ENCODE measurements at places on chromosomes 1 and 21.

DNA sequence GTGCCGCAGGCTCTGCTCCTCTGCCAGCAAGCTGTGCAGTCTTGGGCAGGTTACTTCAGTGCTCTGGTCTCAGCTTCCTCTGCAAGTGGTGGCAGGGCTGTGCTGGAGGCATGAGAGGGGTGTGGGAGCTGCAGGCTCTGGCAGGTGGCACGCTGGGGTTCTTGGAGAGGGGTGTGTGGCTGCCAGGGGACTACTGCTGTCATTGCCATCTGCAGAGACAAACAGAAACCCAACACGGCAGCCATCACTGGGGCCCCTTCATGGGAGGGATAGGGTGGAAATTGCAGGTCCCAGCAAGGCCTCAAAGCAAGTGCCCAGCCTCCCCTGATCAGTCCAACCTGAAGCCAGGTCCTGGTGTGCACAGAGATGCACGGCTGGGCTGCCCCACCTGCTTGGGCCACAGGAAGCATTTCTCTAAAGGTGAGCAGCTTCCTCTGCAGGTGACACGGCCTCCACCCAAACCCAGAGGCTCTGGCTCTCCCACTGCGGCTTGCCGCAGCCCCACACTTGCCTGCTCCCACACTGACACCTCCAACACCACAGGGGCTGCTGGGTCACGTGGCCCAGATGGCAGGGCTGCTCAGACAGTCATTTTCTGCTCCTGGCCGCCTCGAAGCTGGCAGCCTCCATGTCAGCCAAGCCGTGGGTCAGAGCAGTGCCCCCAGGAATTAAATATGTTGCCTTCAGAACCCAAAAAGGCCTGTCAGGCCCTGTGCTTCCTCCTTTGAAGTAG lies 4.1 kb upstream of the COL6A2 start:
- no peak for DNase-seq

DNA sequence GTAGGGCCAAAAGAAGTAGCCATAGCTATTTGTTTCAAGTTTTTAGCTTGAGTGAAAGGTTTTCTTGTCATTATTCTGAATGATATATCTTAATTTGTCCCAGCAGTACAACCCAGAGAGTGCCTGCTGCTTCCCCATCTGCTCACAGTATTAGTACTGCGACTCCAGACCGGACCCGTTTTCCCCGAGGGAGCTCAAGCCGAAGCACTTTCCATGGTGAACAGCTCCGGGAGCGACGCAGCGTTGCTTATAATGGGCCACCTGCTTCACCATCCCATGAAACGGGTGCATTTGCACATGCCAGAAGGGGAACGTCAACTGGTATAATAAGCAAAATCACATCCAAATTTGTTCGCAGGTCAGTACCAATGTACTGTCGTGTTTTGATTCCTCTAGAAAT lies 37.2 kb upstream of the C1orf115 start:
- DNase-seq: no peak

- DNase-seq: no peak
Observed at GRCh38 chr1:224802617-224803016, 126.9 kb upstream of the DNAH14 start.

DNA sequence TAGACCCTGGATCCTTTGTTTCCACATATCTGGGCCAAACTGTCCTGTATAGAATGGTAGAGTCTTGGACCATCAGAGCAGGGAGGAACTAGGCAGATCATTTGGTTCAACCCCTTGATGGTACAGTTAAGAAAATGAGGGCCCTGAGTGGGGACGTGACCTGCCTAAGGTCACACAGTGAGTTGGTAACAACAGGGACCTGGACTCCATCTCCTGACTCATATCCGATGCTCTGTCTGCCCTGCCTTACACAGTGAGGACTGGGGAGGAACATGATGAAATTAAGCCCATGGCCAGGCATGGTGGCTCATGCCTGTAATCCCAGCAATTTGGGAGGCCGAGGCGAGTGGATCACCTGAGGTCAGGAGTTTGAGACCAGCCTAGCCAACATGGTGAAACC lies 440.2 kb downstream of the PTPRU start:
- DNase-seq: no peak

DNA sequence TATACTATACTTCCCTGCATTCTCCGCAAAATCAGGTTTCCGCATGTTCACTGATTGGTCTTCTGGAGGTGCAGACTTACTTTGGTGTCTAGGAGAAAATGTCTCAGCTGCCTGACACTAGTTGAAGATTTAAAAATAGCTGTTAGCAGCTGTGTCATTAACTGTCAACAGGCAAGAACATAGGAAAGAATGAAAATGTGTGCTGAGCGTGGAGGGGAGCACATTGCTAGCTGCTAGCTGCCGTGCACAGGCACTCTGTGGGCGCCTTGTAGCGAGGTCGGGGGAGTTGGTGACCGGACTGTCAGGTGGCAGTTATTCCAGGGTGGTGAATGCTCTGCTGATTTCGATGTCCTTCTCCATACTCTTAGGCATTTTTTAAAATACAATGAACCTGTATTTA lies 5.2 kb downstream of the FAAH start:
- DNase-seq: no peak

GRCh38 chr1:119275145-119276134 lies 93.1 kb upstream of the HAO2 start:
- no peak for DNase-seq

DNA sequence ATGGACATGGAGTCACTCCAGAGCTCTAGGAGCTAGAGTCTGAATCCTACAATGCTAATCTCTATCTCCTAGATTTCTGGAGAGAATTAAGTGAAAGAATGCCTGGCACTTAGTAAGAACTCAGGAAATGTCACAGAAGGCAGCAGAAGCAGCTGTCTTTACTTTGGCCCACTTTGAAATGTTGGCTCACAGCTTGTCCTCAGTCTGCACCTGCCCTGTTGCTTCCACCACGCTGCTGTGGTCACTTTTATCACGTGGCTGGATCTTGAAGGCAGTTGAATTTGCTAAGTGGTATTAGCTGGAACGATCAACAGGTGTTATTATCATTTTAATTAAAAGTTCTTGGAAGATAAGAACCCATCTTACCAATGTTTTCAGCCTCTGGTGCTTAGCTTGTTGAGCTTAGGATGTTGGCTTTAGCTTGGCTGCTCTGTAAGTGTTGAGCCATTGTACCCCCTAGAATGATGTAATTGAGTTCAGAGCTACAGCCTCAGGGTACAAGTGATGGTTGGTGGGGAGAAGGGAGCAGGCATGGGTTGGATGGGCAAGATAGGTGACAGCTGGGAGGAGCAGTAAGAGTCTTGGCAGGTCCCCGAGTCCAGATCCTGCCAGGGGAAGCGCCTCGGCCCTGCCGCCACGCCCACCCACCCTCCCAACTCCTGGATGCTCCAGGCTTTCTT lies 41.9 kb upstream of the EPS8L3 start:
- DNase-seq: no peak

GRCh38 chr1:110272045-110272444 lies 61.9 kb downstream of the KCNC4 start:
- no peak for DNase-seq

- DNase-seq: peak; percentile 8
Observed at GRCh38 chr1:223364685-223365382, 858 bp upstream of the SUSD4 start.

DNA sequence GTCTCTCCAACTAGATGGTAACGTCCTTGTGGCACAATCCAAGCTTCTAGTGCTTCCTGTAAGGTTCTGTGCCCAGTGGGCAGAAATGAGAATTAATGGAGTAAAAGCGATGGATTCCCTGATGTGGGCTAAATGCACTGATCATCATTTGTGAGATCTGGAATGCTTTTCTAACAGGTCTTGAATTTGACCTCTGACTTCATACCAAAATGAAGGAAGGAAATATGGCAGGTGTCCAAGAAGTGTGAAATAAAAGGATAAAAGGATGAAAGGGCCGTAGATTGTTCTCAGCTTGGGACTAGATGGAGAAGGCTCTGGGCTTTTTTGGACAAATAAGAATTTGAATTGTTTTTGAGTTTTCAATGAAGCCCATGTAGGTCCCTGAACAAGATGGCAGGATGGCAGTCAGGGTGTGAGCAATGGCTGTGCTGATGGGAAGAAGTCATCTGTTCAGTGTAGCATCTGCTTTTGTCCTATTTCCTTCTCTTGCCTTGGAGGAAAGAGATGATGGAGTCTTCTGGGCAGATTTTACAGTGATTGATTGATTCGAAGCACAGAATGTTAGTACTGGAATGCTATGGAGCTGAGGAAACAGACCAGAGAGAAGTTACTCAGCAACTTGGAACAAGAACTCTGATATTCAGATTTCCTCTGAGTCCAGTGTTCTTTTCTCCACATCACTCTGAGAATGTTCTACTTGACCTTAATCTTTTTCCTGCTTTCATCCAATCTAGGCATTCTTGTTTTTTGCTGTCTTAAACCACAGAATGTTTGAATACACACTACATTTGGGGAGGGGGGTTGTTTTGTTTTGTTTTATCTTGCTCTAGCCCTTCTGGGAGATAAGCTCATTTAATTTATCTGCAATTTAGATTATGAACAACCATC lies 286.0 kb downstream of the HLX start:
- no peak for DNase-seq

GRCh38 chr1:96096613-96097321 lies 624.8 kb upstream of the PTBP2 start:
- DNase-seq: no peak

- no peak for DNase-seq
Observed at GRCh38 chr1:235511470-235512240, 7.4 kb upstream of the B3GALNT2 start.

GRCh38 chr1:73778471-73778870 lies 419.5 kb downstream of the LRRIQ3 start:
- DNase-seq: no peak

DNA sequence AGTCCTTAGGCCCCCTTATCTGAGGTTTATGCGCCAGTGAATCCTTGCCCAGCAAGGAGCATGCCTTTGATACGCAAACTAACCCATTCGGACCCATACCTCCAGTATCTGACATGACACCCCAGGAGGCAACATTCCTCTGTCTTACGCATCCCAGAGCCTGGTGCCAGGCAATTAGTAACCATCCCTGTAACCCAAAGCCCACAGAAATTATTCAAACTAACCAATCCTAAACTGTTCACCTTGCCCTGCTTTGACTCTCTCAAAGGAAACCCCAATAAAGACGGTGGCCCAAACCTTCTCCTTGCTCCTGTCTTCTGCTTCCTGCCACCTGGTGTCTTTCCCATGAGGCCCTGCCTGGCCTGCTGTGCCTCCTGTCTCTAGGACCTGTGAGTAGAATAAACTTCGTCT lies 36.4 kb downstream of the ZNF496 start:
- no peak for DNase-seq

DNA sequence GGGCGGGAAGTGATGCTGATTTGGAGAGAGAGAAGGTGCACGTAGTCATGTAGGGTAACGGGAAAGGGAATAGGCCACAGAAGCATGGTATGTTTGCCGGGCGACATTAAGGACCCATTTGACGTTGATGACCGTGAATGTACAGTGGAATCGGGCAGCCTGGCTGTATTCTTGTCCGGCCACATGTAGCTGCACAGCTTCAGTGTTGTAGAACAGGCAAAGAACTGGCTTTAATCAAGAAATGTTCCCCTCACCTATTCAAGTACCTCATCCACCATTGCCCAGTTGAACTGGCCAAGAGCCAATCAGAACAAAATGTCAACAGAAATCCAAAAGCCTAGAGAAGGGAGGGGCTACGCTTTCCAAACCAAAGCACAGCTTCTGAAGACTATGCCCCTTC lies 104.8 kb downstream of the DHRS3 start:
- no peak for DNase-seq

- DNase-seq: no peak
Observed at GRCh38 chr1:39268112-39268581, 63.7 kb downstream of the MACF1 start.

DNA sequence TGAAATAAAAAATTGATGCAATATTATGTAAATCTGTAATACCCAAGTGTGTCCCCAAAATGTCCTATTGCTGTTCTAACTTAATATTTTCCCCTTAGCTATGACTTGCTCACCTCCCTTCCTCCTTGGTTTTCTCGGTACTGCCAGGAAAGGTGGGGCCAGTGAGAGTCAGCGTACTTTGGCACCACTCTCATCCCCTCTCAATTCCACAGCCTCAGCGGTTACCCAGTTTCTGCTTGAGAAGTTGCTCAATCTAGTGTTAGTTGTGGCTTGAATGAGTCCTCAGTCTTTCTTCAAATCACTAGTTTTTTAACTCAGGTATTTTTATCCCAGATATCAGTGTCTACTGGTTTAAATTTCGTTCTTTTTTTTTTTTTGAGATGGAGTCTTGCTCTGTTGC lies 32.3 kb downstream of the BCAS2 start:
- DNase-seq: no peak

- DNase-seq: no peak
Observed at GRCh38 chr21:34911360-34911759, 137.7 kb downstream of the RUNX1 start.

DNA sequence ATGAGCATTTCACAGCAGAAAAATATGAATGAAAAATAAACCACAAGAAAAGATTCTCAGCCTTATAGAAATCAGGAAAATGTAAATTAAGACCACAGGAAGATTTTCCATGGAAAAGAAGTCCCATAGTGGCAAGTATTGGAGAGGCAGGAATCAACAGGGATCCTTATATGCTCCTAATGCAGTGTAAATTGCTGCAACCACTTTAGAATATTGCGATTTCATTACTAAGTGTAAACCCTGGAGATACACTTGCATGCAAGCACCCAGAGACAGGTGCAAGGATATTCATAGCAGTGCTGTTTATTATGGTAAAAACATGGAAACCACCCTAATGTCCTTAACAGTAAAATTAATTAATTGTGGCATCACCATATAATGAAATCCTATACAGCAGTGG lies 10.6 kb upstream of the LRP8 start:
- no peak for DNase-seq

- DNase-seq: no peak
Observed at GRCh38 chr21:28427394-28428022, 565.2 kb downstream of the LTN1 start.

DNA sequence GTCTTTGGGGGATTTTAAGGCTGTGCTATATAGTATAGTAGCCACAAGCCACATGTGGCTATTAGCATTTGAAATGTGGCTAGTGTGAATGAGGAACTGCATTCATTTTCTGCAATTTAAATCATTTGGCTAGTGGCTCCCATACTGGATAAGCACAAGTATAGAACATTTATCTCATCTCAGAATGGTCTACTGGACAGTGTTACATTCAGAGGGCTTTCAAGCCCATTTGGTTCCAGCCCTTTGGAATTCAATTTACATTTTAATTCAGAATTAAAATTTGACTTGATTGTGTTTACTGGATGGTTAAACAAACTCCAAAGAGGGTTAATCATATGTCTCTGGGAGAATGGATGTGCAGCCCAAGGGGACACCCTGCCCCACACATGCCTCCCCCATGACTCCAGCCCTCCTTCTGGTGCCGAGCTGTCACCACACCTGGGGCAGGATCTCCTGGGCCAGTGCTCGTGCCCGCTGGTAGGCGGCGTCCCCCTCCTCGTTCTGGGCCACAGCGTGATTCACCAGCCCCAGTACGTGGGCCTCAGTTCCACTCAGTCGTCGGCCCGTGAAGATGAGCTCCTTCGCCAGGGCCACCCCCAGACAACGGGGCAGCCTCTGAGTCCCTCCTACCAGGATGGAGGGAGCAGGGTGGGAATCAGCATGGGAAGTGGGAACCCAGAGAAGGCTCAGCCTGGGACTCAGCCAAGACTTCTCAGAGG lies 17.2 kb downstream of the ECHDC2 start:
- DNase-seq: no peak
